Inflammatory macrophage treated with lipopolysaccharide for 4 hours (primary cell): ENCODE measurements at places on chromosomes 3 and 15.
A peak's percentile ranks its signal among the peaks of the same experiment; 100 is the strongest.

- DNase-seq = no peak
Observed at GRCh38 chr3:15933439-15934139, 135.8 kb upstream of the ANKRD28 start.

GRCh38 chr15:70014331-70014730 is 83.4 kb downstream of the TLE3 start:
- DNase-seq = no peak

GRCh38 chr3:11629716-11630115 is 14.0 kb downstream of the VGLL4 start:
- no peak for DNase-seq

DNA sequence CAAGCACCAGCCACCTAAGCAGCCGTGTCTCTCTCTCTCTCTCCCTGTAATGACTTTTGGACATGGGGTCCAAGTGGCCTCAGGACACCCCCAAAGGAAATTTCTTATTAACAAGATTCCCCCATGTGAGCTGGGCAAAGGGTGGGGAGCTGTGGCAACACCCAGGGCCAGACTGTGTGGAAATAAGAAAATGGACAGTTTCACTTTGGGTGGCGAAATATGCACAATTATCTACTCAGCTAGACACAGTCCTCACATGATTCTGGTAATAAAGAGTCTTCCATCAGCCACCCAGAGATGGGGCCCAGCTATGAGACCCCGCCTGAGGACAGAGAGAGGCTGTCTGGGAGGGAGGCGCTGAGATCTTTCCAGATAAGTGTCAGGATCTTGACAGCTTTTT is 96.8 kb upstream of the TPM1 start:
- peak; percentile 80 for DNase-seq

DNA sequence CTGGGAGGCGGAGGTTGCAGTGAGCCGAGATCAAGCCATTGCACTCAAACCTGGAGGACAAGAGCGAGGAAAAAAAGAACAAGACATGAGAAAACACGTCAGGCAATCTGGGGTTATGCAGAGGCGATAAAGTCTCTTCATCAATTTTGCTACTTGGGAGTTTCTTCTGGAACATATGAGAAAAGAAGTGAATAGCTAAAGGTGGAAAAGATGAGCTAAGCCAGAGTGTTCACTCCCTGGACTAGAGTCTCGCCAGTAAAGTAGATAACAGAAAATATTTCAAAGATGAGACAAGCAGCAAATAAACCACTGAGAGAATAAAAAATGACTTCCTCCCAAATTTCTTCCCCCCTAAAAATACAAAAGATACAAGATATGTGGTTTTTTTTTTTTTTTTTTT is 188.4 kb upstream of the HES1 start:
- no peak for DNase-seq

- DNase-seq = peak; percentile 32
Observed at GRCh38 chr3:66639809-66640356, 139.1 kb upstream of the LRIG1 start.

DNA sequence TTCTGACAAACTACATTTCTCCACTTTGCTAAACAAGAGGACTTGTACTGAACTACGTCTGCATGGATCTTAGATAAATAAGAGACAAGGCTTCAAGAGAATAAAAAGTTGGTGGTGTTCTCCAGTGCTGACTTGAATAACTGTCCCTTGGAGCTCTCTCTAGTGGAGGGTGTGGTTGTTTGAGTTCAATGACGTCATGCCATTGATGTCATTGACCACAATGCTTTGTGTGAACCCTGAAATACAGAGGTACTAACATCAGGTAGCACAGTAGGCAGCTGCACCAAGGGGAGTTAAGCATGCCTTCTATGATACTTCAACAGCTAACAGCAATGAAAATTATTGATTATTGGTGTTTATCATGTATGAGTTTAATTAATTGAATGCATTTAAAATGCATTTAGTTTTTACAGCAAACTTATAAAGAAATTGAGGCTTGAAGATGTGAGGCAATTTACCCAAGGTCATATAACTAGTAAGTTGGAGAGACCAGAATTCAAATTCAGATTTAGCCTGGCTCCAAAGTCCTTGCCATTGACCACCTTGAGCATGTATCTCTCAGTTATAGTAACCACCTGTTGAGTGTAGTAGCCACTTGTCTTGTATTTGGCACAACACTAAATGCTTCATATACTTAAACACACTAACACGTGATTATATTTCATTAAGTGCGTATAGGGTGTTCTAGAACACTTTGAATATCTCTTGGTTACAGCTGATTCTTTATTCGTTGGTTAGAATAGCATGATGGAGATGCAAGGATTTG is 126.0 kb upstream of the ANKRD28 start:
- DNase-seq = peak; percentile 11
